ENCODE measurements at places on chromosomes 2 and 18. TPM values are rescaled to one million over a fixed set of nuclear protein-coding genes. Genes with fewer than 3 reads are reported as not detected.

The KCNS3 gene
- total RNA-seq = not detected

The POMC gene
- total RNA-seq = 4.3 TPM

The FAM237A gene
- not detected for total RNA-seq

The PAX3 gene
- not detected for total RNA-seq

The MALL gene
- not detected for total RNA-seq

- no peaks in the 10 kb centered on the region for H3K36me3 ChIP-seq
- no peaks in the 10 kb centered on the region for H3K27me3 ChIP-seq
- no peak overlapping the region for H3K4me3 ChIP-seq
- no peak for DNase-seq
- H3K27ac ChIP-seq = no peak overlapping the region
These were observed 246.1 kb downstream of the TWIST2 start for GRCh38 chr2:239093952-239094351.

GRCh38 chr2:6080932-6081753 is 389.0 kb downstream of the SOX11 start:
- no peaks in the 10 kb centered on the region for H3K4me1 ChIP-seq
- H3K27ac ChIP-seq = no peak overlapping the region
- H3K27me3 ChIP-seq = no peaks in the 10 kb centered on the region
- no peak for DNase-seq

- no peak overlapping the region for H3K27ac ChIP-seq
- no peak overlapping the region for H3K4me3 ChIP-seq
These were observed 2.2 kb upstream of the ACADL start for GRCh38 chr2:210227290-210228088.

DNA sequence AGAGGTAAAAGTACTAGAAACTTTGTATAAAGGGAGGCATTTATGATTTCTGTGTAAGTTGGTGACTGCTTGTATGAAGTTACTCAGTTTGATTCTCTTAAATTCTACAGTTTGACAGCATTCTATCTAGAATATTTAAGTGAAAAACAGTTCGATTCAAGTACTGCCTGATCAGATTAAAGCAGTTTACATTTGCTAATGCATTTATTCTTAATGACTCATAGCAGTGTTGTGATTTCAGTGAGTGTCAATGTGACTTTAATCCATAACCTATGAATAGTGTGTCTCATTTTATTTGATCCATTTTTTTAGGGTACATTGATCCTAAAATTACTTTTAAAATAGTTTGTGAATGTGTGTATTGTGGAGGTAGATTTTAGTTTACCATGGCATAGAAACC is 35.7 kb downstream of the WDR43 start:
- H3K27ac ChIP-seq = no peak overlapping the region
- H3K4me1 ChIP-seq = peaks cover 4% of the 10 kb centered on the region
- DNase-seq = no peak
- no peak overlapping the region for H3K4me3 ChIP-seq

DNA sequence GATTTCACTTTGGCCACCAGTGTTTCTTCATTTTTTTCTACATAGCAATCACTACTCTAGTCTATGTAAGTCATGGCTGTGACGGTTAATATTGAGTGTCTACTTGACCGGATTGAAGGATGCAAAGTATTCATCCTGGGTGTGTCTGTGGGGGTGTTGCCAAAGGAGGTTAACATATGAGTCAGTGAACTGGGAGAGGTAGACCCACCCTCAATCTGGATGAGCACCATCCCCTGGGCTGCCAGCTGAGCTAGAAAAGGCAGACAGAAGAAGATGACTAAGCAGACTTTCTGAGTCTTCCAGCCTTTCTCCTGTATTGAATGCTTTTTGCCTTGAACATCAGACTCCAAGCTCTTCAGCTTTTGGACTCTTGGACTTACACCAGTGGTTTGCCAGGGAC is 265.0 kb upstream of the SLC8A1 start:
- H3K27ac ChIP-seq = no peak overlapping the region
- H3K27me3 ChIP-seq = no peaks in the 10 kb centered on the region

GRCh38 chr18:24482821-24483220 is 22.4 kb downstream of the HRH4 start:
- H3K27ac ChIP-seq = no peak overlapping the region
- DNase-seq = no peak

- no peak overlapping the region for H3K4me3 ChIP-seq
- no peaks in the 10 kb centered on the region for H3K4me1 ChIP-seq
- H3K27me3 ChIP-seq = peaks cover 30% of the 10 kb centered on the region
- no peak overlapping the region for H3K27ac ChIP-seq
- DNase-seq = no peak
- no peaks in the 10 kb centered on the region for H3K36me3 ChIP-seq
These were observed 557 bp downstream of the DCC start for GRCh38 chr18:52340406-52341102.

- no peaks in the 10 kb centered on the region for H3K4me1 ChIP-seq
- H3K36me3 ChIP-seq = no peaks in the 10 kb centered on the region
- H3K27me3 ChIP-seq = no peaks in the 10 kb centered on the region
- no peak overlapping the region for H3K4me3 ChIP-seq
These were observed 114.9 kb downstream of the GLI2 start for GRCh38 chr2:120850551-120850950.

Data from activated CD8-positive, alpha-beta memory T cell treated with anti-CD3 and anti-CD28 coated beads, Interleukin-2, amount 10 ng/mL, durations not matched to agents 7 days and 5 days (primary cell).